ENCODE measurements at places on chromosomes 1 and 21.
A peak's percentile ranks its signal among the peaks of the same experiment; 100 is the strongest.

- no peak for DNase-seq
These were observed 17.2 kb upstream of the BEND5 start for GRCh38 chr1:48793863-48794262.

DNA sequence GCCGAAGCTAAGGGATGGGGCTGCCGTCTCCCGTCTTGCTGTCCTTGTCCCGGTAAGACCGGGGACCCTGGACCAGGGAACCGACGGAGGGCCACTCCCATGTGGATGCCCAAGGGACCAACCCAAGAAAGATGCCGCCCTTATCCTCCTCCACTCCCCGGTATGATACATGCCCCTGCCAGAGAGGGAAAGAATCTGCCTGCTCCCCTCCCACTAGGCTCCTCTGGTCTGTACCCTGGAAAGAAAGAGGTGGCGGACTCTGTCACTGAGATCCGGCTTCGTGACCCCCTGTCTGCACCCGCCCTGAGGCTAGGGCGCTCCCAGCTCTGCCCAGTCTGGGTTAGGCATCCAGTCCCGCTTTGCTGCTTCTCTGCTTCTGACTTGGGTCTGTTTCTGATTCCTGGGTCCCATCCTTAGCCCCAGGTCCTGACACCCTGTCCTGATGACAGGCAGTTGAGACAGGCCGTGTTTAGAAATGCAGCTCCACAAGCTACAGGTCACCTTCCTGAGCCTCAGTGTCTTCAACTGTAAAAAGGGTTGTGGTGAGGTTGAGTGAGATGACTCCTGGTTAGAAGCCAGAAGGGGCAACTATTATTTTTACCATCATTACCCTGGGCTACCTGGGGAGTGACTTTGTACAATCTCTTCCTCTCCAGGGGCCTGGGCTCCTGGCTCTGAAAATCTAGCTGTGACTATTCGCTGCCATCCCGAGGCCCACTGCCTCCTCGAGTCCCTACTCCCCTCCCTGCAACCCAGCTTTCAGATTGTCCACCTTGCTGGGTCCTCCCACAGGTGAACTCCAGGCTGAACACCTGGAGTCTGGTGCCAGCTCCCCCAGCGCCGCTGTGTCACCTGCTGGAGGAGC is 3.7 kb downstream of the MATN1 start:
- DNase-seq = no peak

DNA sequence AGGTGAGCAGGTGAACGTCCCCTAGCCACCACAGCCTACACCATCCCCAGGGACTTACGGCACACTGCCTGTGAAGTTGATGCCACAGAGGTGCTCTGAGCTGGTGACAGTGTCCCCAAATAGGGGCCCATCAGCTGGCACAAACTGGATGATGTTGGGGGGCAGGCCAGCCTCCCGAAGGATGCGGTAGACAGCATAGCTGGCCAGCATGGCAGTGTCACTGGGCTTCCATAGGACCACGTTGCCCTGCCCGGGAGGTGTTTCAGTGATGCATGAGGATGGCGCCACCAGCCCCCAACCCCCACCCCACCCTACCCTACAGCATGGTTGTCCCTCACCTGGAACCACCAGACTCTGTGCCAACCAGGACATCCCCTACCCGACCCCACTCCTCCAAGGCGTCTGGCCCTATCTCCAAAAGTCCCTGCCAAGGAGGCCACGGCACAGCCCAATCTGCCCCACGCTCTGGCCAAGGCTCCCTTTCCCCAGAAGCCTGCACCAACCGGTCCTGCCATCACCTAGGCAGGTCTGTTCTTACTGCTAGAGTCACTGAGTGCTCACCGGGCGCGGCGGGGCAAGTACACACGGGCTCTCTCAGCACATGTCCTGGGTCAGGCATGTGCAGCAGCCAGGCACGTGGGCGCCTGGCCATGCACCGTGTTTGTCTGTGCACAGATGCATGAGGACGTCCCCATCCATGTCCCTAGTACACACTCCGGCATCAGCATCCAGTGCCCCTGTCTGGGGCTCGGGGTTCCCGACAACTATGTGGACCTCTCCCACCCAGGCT is 20.5 kb downstream of the ALDH4A1 start:
- no peak for DNase-seq

- DNase-seq = no peak
These were observed 61.9 kb downstream of the HSPA13 start for GRCh38 chr21:14321042-14321441.

DNA sequence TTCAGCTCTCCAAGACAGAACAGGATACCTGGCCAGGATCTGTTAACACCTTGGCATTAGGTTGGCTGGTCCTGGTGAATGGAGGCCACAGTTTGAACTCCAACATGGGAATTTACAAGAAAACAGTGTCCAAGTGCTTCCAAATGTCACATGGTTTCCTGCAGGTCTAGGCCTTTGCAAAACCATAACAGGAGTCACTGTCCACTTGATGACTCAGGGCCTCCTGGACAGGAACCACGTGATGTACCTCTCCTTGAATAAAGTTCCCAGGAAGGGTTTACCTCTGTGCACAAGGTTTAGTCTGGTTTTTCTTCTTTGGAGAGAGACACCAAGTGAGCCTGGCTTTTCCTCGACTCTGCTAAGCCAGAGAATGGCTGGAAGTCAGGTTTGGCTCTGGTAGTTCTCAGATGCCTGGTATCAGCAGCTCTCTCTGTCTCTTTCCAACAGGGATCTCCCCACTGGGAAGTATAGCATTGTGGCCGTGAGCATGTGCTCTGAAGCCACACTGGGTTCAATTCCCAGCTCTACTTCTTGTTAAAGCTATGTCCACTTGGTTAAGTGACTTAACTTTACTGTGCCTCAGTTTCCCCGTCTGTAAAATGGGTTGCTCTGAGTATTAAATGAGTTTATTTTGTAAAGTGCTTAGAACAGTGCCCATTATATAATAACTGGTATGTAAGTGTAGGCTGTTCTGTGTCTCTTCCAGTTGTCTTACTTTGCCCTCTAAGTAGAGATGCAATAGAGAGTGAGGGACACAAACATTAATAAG is 27.3 kb upstream of the TMEM61 start:
- DNase-seq = peak; percentile 78

DNA sequence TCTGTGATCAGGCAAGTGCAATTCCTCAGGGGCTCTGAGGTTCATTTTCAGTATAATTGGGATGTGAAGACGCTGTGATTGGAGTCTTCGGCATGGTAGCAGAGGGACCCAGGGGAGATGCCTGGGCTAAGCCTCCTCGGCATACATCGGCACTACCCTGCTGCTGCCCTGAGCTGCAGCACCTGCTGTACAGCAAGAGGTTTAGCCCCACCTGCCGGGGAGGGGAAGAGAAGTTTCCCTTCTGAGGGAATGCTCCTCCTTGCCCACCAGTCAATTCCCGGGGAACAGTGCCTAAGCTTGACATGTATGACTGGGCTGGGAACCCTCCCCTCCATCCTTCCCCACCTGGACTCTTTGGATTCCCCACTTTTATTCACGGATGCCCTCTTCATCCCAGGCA is 24.9 kb downstream of the CNIH3 start:
- DNase-seq = no peak

GRCh38 chr1:163337631-163338030 is 15.9 kb downstream of the NUF2 start:
- DNase-seq = no peak

GRCh38 chr21:44718571-44718970 is 7.2 kb upstream of the TSPEAR start:
- DNase-seq = no peak

- DNase-seq = no peak
These were observed 755 bp downstream of the FBXO42 start for GRCh38 chr1:16351456-16351993.

- DNase-seq = no peak
These were observed 263.9 kb upstream of the KAZN start for GRCh38 chr1:14334336-14335176.

DNA sequence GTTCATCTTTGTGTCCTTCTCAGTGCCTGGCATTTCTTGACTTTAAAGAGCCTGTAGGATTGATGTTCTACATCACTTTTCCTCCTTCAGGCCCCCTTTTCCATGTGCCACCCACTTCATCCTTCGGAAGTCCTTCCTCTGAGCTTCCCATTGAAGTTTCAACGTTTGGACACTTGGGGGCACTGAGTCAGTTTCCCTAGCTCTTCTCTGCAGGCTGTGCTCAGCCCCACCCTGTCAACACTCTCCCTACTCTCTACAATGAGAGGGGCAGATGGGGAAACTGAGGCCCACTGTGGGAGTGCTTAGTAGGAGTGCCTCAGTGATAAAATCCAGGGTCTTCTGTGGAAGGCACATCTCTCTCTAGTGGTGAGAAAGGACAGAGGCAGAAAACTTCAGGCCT is 11.9 kb downstream of the KCNJ10 start:
- DNase-seq = no peak

- no peak for DNase-seq
These were observed 64.6 kb downstream of the CAMK2N1 start for GRCh38 chr1:20421441-20421840.

DNA sequence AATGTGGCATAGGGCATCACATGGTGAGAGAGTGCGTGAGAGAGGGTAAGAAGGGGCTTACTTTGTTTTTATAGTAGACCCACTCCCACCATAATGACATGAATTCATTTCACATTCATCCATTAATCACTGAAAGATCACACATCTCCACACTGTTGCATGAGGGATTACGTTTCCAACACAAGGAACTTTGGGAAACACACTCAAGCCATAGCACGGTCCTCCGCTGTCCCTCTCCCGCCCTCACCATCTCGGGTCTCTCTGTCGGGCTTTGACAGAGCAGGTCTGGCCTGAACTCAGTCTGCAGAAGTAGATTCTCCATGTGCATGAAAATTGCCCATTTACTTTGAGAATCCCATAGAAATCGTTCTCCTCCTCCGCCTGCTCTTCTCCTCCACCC is 312.2 kb downstream of the MATN1 start:
- no peak for DNase-seq

DNA sequence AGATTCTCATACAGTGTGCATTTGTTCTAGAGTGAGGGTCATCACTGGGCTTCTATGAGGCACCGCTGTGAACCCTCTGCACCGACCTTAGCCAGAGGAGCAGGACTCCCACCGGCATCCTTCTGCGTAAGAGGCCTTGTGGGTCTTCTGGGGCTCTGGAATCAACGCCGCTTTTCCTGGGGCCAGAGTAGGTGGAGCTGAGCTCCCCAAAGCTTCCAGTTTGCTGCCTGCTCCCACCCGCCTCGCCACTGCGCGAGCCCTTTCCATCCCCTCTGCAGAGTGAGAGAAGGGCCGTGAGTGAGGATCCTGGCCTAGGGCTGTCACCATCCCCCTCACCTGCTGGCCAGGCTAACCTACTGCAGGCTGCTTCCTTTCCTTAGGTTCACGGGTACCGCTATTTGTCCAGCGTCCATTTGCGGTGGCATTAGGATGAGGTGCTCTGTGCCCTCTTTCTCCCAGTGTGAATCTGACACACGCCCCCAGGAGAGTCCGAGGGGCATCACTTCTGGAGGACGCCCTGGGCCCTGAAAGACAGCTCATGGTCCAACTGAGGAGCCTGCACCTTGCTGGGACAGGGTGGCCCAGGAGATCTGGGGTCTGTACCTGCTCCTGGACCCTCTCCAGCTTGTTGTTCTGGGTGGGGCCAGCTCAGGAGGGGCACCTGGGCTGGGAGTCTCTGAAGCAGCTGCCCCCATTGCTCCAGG is 36.2 kb downstream of the UMODL1 start:
- no peak for DNase-seq

- DNase-seq = no peak
These were observed 412.8 kb upstream of the LYPLAL1 start for GRCh38 chr1:218760601-218761570.

DNA sequence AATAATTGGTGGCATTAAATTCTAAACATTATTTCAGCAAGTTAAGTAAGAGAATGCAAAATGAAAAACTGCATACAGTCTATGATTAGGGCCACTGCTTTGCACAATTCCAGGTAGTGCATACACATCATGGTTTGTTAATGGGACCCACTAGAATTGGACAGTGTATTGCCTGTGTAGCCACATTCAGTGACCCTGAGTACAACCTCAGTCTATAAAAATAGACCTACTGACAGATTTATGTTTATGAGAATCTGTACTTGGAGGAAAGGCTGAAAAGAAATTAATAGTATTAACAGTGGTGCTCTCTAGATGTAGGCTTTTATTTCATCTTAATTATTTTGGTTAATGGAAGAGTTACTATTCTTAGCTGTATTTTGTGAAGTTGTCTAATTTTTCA is 18.8 kb downstream of the UAP1 start:
- no peak for DNase-seq

DNA sequence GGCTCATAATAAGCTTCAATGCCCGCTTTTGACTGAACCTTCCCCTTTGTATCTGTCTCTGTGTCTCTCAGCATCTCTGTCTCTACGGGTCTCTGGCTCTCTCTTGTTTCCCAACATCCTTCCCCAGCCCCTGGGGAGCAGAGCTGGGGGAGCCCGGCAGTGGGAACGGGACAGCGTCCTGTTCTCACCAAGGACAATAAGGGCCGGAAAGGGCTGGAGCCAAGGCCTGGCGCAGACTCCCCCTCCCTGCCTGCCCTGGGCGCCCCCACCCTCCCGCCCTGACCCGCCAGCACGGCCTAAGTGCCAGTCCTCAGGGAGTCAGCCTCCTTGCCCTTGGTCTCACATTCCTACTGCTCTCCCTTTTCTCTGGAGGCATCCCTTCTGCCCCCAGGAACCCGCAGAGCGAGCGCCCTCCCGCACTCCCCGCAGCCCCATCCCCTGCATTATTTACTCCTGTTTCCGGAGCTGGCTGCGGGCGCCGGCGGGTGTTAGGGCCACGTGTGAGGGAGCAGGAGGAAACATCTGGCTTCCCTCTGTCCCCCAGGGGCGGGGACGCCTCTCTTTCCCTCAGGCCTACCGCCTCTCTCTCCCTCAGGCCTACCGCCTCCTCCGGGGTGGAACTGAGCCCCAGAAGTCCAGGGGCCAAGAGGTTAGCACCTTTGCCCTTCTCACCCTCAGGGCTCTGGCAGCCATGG is 6.5 kb downstream of the KRTCAP2 start:
- no peak for DNase-seq

- no peak for DNase-seq
These were observed 459.3 kb downstream of the MATN1 start for GRCh38 chr1:30263888-30264671.

- no peak for DNase-seq
These were observed 38.3 kb upstream of the LAMC2 start for GRCh38 chr1:183147735-183148134.

GRCh38 chr1:233372218-233373120 is 44.9 kb downstream of the MAP3K21 start:
- DNase-seq = no peak

- peak; percentile 66 for DNase-seq
These were observed 1.2 kb downstream of the CD160 start for GRCh38 chr1:145720556-145720877.

DNA sequence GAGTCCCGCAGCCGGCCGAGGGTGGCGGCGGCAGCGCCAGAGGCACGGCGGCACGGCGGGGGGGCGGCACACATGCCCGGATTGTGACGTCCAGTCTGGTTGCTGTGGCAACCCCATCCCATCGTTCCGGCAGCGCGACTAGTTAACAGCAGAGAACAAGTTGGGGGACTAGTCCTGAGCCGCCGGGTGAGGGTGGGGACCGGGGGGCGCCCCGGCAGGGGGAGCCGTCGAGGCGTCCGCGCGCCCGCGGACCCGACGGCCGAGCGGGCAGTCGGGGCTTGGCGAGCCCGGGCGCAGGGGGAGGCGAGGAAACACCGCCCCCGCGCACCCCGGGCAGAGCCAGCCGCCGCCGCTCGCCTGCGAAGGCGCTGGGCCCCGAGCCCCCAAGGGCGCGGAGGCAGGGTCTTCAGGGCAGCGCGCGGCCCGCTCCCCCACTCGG is at the start of gene CHD5:
TSS of gene CHD5 (minus strand) at position 54 of the 439 bp plus-strand sequence. CDS start 298 bp downstream, outside the sequence.
- DNase-seq = no peak

- DNase-seq = no peak
These were observed 28.5 kb downstream of the SLC16A1 start for GRCh38 chr1:112927462-112927990.

GRCh38 chr1:119279456-119280381 is 88.9 kb upstream of the HAO2 start:
- DNase-seq = peak; percentile 25

GRCh38 chr1:48341221-48341620 is 118.7 kb downstream of the SLC5A9 start:
- no peak for DNase-seq
